ENCODE measurements at places on chromosomes 2 and 18.

GRCh38 chr2:68835621-68836020 lies 35.6 kb downstream of the BMP10 start:
- no peak for DNase-seq

GRCh38 chr2:168889635-168890005 lies 610 bp downstream of the SPC25 start:
- DNase-seq = no peak

DNA sequence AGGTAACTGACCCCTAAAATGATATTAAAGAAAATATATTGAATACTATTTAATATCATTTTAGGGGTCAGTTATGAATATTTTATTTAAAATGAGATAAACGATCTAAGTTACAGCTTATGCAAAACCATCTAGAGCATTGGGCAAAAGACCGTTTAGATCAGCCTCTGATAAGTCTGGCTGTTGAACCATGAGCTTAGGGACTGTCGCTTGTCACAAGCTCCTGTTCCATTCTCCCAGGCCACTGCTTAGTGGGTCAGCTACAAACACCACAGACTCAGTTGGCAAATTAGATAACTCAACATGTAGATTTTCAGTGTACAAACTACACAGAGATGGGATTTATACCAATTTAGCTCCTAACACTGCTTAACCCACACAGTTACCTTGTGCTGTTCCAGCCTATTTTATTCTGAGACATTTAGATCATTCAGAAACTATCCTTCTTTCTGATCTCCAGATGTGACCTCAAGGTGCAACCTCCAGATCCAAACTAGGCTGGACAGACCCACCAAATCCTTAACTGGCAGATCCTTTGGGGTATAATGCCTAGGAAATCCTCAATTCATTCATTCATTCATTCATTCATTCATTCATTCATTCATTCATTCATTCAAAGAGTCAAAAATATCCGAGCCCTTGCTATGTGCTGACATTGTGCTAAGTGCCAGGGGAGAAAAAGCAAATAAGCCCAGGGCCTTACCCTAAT lies 82.8 kb downstream of the HRH4 start:
- no peak for DNase-seq

DNA sequence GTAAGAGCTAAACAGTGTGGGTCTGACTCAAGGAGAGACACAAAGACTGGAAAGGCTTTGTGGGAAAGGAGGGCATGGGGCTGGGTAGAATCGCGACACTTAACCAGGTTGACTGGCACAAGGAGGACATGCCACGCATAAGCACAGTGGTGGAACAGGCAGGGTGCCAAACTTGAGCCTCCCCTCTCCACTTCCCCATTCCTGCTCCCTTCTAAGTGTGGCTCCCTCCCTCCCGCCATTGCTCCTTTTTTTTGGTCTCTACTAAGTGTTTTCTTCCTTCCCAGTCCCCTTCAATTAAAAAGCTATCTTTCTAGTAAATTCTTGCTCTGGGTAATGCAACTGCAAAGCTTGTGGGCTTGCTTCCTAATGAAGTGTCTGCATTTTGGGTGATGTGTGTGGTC lies 40.3 kb upstream of the ZFP36L2 start:
- no peak for DNase-seq

GRCh38 chr2:236546561-236547002 lies 23.0 kb upstream of the ACKR3 start:
- DNase-seq = no peak

DNA sequence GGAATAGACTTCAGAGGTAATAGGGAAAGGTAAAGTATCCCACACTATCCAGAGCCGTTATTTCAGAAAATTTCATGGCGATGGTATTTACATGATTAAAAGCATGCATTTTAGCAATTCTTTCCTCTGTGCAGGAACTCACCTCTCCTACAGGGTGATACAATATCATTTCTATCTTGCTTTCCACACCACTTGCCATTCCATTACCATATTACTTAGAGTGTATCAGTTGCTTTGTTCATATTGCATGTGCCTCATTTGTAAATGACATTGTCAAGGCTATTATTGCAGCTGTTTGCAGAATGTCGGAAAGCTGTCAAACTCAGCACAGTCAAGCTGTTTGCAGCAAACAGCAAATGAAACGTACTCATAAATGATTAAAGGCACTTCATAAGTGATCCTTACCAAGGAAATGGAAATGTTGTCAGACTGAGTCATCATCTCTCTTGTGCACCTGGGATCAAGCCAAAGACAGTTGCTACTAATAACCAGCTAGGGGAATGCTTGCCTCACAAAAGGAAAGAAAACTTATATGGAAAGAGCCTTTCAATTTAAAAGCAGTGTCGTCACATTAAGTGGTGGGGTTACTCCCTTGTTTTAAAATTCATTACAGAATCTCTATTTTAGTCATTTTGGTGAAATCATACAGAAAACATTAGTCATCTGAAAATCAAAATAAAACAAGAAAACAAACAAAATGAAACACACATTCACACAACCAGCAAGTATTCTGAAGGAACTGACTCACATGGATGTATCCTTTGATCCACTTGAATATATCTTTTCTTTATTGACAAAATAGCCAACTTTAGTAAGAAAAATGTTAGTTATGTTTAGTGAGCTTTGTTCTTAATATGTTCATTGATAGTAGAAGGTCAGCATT lies 1064.1 kb upstream of the CNTNAP5 start:
- no peak for DNase-seq

DNA sequence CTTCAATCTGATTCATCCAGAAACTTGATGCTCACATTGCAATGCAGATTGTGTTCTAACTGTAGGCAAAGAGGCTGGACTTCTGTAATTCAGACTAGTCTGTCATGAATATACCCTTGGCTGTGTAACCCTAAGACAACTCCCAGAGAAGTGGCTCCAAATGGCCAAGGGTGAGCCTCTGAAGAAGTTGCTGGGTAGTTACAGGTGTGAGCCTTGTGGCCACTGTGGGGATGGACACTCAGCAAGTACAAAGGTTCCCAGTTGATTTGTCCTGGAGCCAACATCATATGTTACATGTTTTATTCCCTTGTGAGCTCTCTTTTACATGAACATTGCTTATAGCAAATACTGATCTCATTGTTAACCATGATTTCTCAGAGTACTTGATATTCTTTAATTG lies 94.8 kb upstream of the KCNJ3 start:
- DNase-seq = no peak

DNA sequence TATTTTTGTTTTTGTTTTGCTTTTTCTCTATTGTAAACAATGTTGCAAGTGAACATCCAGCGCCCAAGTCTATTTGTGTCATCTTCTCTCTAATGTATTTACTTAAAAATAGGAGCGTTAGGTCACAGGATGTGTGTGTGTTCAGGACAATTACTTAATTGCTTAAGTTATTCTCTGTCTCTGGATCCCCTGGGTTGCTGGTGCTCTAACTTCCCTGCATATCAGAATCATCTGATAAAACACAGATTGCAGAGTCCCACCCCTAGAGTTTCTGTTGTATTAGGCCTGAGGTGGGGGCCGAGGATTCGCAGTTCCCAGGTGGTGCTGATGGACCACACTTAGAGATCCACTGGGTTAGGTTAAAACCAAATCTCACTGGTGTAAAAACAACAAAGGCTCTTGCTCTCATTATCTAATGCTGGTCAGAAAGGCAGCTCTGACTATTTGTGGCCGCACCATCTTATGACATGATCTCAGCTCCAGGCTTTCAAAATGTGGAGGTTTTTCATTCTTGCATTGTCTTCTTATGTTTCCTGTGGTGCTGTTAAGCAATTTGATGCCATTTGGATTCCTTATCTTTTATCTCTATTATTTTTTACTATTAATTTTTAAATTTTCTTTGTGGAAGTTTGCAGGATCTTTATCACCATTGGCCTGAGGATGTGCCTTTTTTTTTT lies 87.7 kb downstream of the CLIP4 start:
- DNase-seq = no peak

DNA sequence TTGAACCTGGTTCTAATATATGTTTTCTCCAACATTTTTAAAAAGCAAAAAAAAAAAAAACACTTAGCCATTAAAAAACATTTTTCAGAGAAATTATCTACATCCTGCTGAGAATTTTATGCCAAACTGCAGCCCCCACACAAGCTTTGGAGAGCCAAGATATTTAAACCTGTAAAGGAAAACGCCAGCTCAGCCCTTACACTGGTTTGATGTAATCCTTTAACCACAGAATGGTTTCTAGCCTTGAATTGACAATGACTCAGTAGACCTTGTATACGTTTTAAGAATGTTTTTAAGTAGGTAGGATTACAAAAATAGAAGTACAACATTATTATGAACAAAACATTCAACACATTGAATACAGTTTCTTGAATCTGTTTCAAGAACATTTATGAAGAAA lies 113.6 kb downstream of the BABAM2 start:
- DNase-seq = no peak

GRCh38 chr2:48589170-48589767 lies 28.4 kb upstream of the GTF2A1L start:
- DNase-seq = peak; percentile 26

- DNase-seq = no peak
These were observed 48.6 kb upstream of the DAPL1 start for GRCh38 chr2:158746488-158746887.

DNA sequence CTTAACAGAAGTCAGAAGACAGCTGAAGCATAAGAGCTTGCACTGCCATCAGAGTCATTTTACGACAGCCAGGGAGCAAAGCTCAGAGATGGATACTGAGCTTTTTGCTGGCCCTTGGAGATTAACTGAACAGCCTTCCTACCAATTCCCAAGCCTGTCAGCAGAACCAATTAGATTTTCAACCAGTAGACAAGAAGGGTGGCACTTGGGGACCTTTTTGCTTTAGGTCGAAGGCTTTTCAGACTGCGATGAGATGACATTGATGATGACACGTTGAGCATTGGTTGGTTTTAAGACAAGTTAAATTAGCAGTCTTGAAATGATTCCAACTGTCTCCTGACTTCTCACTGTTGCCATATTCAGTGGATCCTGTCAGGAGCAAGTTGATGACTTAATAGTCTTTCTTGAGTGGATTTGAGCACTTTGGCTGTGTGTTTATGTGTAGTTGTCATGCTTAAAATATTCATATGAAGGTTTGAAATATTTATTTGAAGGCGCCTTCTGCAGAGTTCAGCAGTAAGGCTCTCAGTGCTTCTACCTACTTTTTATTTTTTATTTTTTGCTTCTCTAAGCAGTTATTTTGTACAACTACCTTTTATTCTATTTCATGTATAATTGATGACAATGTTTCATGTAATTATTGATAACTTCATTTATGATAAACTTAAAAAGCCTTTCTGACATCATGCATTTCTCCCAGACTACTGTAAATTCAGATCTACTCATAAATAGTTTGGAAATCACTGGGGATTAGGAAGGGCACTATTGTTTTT lies 256.7 kb downstream of the CAMKMT start:
- DNase-seq = no peak

DNA sequence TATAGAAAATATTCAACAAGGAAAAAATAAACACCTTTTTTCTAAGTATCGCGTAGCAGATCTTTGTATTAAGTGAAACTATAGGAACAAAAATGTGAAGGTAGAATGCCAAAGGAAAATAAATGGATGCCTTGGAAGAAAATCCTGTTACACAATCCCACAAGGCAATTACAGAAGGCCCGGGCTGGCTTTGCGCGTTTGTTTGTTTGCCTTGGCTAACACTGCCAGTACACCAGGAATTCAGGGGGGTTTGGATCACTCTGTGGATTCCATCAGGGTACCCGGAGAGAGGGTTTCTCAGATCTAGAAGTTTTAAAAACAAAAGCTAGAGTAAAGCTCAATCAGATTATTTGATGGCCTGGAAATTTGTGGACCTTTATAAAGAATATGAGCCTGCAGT lies 478.3 kb downstream of the FBXO15 start:
- DNase-seq = no peak

GRCh38 chr2:10303694-10304378 lies 1.1 kb downstream of the HPCAL1 start:
- DNase-seq = peak; percentile 65

DNA sequence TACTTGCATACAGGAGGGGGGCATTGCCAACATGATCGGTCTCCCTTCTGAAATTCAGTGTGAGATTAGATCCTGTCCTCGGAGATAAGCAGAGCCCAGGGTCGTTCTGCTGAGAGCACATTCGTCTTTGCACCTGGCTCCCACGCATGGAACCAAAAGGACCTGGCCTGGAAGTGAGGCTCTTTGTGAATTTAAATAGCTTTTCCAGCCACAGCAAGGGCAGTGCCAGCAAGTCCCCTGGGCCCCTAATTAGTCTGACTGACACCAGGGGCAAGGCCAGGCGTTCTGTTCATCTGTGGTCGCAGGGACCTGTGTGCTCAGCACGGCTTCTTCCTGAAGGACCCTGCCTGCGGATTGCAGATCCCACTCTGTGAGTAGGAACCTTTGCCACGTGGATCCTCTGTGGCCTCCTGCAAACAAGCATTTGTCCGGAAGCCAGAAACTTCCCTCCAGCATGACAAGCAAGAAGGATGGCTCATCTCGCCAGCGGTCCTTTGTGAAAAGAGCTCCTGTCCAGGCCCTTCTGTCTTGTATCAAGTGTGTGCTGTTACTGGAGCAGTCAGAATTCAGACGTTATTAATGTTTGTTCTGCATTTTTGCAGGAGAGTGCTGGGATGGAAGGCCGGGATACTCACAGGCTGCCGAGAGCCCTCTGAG lies 128.7 kb downstream of the TPO start:
- no peak for DNase-seq

GRCh38 chr2:120707816-120708215 lies 27.9 kb upstream of the GLI2 start:
- DNase-seq = no peak

DNA sequence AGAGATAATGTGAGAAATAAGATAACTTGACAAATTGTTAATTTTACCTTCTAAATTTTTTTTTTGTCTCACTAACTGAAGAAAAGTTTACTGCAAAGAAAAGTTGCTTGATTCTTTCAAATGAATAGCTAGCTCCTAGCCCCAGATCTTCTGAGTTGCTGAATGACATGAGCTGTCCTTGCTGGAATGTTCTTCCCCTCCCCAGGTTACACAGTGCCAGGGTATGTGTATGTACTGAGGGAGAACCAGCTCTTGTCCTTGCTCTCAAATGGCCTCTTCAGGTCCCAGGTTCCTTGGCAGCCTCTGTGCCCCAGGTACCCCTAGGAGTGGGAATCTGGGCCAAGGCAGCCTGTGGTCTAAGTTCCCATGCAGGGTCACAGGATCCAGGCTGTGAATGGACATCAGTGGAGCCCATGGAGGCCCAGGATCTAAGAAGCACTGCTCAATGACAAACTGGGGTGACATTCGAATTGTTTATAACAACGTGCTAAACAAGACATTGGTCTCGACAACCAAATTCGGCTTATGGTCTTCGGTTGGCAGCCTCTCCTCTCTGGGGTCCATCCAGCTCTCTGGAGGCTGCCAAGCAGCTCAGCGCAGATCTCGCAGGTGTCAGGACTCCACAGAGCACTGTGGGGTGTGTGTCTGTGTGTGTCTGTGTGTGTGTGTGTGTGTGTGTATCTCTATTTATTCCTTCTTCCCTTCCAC lies 17.1 kb upstream of the INO80C start:
- no peak for DNase-seq

- peak; percentile 64 for DNase-seq
These were observed 13.0 kb downstream of the PTMA start for GRCh38 chr2:231720987-231721966.

DNA sequence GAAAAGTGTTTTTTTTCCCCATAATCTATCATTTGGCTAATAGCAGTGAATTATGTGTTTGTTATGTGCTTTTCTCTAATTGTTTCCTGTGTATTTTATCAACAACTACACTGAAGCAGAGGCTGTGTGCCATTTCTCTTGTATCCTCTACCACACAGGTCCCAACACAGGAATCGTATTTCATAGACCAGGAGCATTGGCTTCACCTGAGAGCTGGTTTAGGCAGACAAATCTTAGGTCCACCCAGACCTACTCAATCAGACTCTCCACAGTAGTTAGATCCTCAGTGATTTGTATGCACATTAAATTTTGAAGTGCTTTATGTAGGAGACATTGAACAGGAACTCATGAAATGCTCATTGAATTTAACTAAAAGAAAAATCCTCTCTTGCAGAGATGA lies 109.2 kb downstream of the FSHR start:
- no peak for DNase-seq
